ENCODE measurements at places on chromosomes 2 and 18. TPM values are rescaled to one million over a fixed set of nuclear protein-coding genes. Genes with fewer than 3 reads are reported as not detected.

GRCh38 chr2:9714630-9715214 is 83.9 kb upstream of the YWHAQ start:
- DNase-seq, result no peak
- H3K4me1 ChIP-seq, result no peaks in the 10 kb centered on the region
- H3K4me3 ChIP-seq, result no peak overlapping the region
- H3K36me3 ChIP-seq, result no peaks in the 10 kb centered on the region

DNA sequence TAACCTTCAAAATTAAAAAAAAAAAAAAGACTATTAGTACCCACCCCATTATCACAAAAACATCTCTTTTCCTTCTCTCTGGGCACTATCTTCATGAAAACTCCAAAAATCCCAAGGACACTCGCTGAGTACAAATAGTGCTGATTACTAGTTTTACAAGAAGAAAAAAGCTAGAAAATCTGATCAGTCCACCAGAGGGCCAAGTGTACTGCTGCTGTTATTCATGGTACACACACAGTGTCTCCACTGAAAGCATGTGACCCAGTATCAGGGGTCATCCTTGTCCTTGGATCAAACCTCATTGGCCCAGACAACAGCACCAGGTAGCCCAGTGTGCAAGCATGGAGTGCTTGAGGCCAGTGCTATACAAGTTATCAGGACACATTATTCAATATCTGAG is 382.7 kb upstream of the KLHL29 start:
- no peak for DNase-seq
- no peak overlapping the region for H3K27ac ChIP-seq
- H3K4me1 ChIP-seq, result no peaks in the 10 kb centered on the region
- no peaks in the 10 kb centered on the region for H3K27me3 ChIP-seq
- no peak overlapping the region for H3K4me3 ChIP-seq

- no peak overlapping the region for H3K4me3 ChIP-seq
- no peaks in the 10 kb centered on the region for H3K27me3 ChIP-seq
- H3K27ac ChIP-seq, result no peak overlapping the region
- no peak for DNase-seq
Measured at GRCh38 chr18:50432915-50433314, 58.1 kb downstream of the SKA1 start.

DNA sequence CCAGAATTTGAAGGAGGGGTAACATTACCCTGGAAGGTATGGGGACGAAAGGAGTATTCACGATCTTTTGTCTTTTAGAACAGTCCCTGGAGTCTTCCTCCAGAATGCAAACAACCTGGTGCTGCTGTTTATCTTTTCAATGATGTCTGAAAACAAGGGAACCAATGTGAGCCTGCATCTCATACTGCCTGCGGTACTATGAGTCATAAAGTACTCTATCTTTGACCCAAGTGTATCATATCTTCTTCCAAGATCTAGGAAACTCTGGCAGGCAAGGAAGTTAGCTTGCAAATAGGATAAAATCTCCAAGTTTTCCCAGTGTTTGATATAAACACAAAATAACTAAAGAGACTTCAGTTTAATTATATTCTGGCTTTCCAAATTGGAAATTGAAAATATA is 968.5 kb downstream of the LRP1B start:
- DNase-seq, result no peak
- no peaks in the 10 kb centered on the region for H3K4me1 ChIP-seq
- no peaks in the 10 kb centered on the region for H3K36me3 ChIP-seq
- H3K27me3 ChIP-seq, result no peaks in the 10 kb centered on the region
- no peak overlapping the region for H3K27ac ChIP-seq
- H3K4me3 ChIP-seq, result no peak overlapping the region

Gene KCNG2
- not detected for total RNA-seq
